ENCODE measurements at places on chromosomes 16 and 17. TPM values are rescaled to one million over a fixed set of nuclear protein-coding genes. Genes with fewer than 3 reads are reported as not detected.

- DNase-seq: no peak
Measured at GRCh38 chr16:66418165-66418962, 8.7 kb upstream of the BEAN1 start.

DNA sequence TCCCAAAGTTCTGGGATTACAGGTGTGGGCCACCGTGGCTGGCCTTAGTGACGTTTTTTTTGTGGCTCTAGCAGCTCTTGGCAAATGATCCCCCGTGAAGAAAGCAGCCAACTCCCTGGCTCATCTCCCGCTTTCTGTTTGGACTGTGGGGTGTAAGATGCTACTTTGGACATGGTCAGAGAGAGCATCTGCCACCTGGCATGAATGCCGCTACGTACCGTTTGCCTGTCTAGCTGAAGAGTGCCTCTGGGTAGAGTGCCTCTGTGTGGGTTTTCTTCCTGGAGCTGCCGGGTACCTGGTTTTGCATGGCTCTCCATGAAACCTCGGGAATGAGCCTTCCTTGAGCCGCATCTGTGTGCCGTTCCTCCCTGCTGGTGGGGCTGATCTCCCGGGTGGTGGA, 34.3 kb downstream of the NDEL1 start:
- no peak for DNase-seq

GRCh38 chr17:76871668-76872067, 3.5 kb downstream of the MGAT5B start:
- no peak for DNase-seq

Gene CPHXL
- not detected for total RNA-seq

GRCh38 chr16:74107795-74108610, 188.6 kb upstream of the PSMD7 start:
- DNase-seq: no peak

GRCh38 chr17:38421171-38421841, 7.0 kb upstream of the ARHGAP23 start:
- DNase-seq: peak; percentile 71

DNA sequence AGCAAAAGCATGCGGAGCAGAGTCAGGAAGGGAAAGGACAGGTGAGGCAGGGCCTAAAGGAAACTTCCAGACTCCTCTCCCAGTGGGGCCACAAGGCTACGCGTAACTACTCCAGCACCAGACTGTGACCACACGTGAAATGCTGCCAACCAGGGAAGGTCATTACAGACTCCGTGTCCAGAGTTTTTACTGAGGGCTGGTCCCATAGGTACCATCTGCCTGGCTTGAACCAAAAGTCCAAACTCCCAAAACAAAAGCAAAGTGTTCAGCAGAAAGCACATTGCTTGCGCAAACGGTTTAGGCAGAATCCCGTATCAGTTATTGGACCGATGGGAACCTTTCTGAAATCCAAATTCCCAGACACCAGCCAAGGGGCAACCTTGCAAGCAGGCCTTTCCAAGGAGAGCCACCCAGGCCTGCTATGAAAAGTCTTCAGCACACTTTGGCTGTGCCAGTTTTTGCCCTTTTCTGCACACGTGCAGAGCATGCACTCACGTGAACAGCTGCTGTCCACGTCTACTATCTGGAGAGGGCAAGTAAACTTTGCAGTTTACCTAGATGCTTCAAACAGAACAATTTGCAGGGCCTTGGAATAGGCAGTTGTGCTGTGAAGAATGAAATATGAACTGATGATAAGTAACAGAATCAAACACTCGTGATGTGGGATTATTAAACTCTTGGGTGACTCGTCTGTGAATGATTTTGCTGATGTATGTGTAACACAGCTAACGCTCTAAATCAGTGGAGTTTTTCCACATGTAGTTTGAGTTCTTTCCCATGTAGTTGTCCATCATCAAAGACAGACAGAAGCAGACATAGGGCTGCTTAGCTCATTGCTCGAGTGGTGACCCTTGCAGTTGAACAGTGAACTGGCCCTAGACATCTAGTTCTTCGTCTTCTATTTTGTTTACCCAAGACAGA, 58.1 kb upstream of the CRISPLD2 start:
- DNase-seq: no peak

- no peak for DNase-seq
Measured at GRCh38 chr17:43018008-43018853, 4.0 kb downstream of the VAT1 start.

All from mesothelial cell of epicardium (in vitro differentiated cells).